ENCODE measurements at places on chromosomes 13 and 19. TPM values are rescaled to one million over a fixed set of nuclear protein-coding genes. Genes with fewer than 3 reads are reported as not detected.

GRCh38 chr19:41386442-41386841 lies 10.1 kb downstream of the TMEM91 start:
- DNase-seq, result no peak

DNA sequence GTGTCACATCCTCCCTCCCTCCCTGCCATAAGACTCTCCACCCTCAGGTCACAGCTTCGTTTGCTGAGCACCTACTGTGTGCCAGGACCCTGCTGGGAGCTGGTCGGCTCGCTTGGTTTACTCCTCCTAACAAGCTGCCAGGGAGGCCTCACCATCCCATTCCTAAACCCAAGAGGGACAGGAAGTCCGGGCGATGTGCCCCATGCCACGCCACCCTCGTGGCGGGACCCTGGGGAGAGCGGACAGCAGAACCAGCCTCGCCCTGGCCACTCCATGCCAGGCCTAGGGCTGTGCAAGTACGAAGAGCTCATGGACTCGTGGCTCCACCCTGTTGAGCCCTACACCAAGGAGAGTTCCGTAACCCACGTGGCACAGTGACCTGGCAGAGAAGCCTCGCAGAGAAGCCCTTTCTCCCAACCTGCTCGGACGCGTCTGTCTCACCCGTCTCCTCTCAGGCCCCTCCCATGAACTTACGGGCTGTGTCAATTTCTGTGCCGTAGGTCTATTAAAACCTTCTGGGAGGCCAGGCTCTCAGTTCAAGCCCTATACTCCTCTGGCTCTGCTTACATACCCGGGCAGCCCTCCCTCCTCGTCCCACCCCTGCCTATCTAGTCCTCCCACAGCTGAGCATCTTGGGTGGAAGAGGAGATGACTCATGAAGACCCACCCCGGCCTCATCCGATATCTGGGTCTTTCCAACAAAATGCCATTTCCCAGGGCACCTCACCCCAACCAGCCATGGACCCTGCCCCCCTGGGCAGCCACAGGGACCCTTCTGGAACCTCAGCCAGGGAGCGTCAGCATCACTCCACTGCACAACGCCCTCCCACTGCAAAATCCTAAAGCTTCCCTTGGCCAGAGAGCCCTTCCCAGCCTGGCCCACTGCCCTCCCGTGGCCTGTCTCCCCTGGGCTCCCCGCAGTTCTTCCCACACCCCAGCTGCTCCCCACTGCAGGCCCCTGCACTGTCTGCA lies 2.6 kb downstream of the UBXN6 start:
- DNase-seq, result no peak

DNA sequence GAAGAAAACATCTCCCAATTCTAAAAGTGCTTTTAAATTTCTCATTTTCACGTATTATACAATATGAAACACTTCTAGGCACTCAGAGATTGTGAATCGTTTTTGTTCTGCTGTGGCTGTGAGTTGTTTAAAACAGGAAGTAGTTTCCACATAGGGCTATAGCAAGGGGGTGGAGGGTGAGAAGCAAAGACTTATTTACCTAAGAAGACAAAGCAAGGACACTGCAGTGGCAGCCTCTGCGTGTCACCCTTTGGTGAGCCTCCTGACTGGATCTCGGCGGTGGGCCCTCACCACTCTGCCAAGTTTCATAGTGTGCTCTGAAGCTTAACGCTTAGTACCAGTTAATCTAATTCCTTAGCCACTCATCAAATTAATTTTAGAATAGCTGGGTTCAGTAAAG lies 56.8 kb downstream of the TNFSF13B start:
- DNase-seq, result no peak

GRCh38 chr13:96898646-96899254 lies 95.5 kb downstream of the OXGR1 start:
- no peak for DNase-seq

DNA sequence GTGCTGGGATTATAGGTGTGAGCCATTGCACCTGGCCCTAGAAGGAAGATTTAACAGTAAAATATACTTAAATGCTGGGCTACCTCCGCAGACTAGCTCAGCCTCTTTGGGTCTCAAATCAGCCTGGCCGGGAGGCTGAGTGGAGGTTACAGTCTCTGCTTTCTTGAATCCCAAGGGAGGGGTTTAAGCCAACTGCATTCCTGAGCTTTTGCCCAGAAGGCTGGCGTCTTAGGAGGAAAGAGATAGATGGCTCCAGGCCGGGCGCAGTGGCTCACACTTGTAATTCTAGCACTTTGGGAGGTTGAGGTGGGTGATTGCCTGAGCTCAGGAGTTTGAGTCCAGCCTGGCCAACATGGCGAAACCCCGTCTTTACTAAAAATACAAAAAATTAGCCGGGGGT lies 623 bp upstream of the C5AR1 start:
- DNase-seq, result no peak

DNA sequence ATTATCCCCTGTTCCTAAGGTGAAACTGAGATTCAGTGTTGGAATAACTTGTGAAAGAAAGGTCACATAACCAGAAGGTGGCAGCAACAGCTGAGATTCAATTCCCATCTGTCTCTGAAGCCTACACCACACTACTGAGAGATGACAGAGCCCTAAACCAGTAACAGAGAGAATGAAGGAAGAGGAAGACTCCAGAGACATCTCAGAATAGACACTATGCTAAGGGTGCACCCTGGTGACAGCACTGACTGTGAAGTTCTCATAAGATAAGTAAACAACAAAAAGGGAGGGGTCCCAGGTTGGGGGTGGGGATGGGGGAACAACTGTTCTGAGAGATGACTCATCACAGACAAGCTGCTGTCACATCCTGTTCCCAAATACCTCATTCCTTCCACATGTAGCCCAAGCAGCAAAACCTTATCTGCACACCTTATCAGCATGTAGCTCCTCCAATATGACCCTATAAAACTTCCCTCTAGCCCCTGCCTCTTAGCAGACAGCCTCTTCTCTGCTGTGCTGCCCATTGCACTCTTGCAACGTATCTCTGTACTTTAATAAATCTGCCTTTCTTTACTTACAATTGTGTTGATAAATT lies 46.5 kb downstream of the UTP14C start:
- DNase-seq, result no peak

DMWD gene
- 62.6 TPM for total RNA-seq

ELAVL3 gene
- not detected for total RNA-seq

SMIM24 gene
- total RNA-seq, result not detected

Data from glomerular endothelial cell (primary cell).